ENCODE measurements at places on chromosomes 11 and 22.

DNA sequence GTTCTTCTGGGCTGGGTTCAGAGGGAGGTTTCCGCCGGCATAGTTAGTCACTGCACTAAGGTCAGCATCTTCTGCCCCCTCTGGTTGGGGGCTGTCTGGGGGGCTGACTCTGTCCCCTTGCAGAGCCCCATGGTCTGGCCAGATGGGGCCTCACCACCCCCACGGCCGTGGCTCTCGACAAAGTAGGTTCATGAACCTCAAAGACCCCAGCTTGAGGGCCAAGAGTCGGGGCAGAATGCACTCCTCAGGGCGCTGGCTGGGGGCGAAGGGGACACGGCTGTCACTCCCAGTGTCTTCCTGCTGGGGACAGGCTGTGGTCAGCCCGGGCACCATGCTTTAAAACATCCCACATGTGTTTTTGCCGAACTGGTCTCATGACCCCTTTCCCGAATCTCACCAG is 20.8 kb downstream of the ANO1 start:
- no peak for DNase-seq

GRCh38 chr11:96373826-96374225 is 15.9 kb downstream of the CCDC82 start:
- DNase-seq = no peak

- DNase-seq = no peak
Measured at GRCh38 chr11:12666915-12667314, 7.3 kb upstream of the TEAD1 start.

GRCh38 chr22:44254811-44255210 is 57.9 kb downstream of the SHISAL1 start:
- no peak for DNase-seq

GRCh38 chr11:46254133-46254491 is 23.4 kb upstream of the CREB3L1 start:
- no peak for DNase-seq

GRCh38 chr11:72579816-72580641 is 94.2 kb downstream of the PDE2A start:
- DNase-seq = no peak

DNA sequence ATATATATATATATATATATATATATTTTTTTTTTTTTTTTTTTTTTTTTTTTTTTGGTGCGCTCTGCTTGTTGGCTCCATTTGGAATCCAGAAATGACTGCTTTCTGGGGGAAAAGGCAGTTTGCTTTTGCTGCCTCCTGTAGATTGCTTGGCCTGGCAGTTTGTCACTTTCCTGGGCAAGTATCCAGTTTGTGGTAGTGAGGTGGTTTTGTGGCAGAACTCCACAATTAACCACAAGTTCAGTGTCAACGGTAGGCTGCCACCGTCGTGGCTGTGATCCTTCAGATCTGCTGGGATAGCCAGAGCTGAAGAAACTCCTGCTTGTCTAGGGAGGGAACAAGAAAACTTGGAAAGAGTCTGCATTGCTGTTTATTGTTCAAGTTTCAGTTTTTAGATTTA is 5.0 kb upstream of the PDE3B start:
- DNase-seq = no peak

DNA sequence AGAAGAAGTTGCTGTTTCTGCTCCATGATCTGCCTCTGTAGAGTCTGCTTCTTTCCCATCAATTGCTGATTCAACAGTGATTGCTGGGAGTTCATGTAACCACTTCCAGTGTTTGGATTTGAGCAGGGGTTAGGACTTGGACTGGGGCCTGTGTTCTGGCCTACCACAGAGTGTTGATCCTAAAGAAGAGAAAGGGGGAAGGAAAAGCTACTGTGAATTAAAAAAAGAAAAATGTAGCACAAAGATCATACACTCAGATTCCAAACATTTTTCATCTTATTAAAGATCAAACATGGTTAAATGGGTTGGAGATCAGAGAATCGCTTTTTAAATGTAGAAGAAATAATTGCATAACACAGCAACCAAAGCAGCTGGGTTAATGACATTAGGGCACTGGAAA is 67.6 kb upstream of the MTMR2 start:
- no peak for DNase-seq

GRCh38 chr11:102603091-102603490 is 22.0 kb downstream of the MMP20 start:
- DNase-seq = no peak
